ENCODE measurements at places on chromosomes 12 and 14. TPM values are rescaled to one million over a fixed set of nuclear protein-coding genes. Genes with fewer than 3 reads are reported as not detected.

- H3K36me3 ChIP-seq: no peaks in the 10 kb centered on the region
- H3K27ac ChIP-seq: no peak overlapping the region
- no peak overlapping the region for H3K4me3 ChIP-seq
- peaks cover 20% of the 10 kb centered on the region for H3K4me1 ChIP-seq
- no peak for DNase-seq
Measured at GRCh38 chr14:34465069-34465859, 3.2 kb upstream of the SPTSSA start.

DNA sequence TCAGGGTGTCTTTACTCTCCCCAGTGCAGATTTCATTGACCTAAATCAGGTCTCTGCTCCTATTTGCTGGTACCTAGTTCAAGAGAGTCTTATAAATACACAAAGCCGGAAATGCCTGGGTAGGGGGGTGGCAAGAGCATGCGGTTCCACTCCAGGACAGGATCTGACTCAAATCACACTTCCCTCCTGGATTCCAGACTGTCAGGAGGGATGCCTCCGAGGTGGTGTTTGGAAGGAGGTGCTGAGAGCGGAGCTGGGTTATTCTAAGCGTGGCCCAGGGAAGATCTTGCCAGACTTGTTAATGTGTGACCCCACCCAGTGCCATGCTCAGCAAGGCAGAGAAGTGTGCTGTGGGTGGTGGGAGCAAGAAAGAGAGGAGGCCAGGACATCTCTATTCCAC, 49.8 kb downstream of the B4GALNT3 start:
- no peaks in the 10 kb centered on the region for H3K27me3 ChIP-seq
- DNase-seq: no peak
- H3K4me3 ChIP-seq: no peak overlapping the region
- no peak overlapping the region for H3K27ac ChIP-seq
- no peaks in the 10 kb centered on the region for H3K36me3 ChIP-seq

- no peak overlapping the region for H3K27ac ChIP-seq
- no peak for DNase-seq
- H3K36me3 ChIP-seq: peaks cover 84% of the 10 kb centered on the region
- no peaks in the 10 kb centered on the region for H3K27me3 ChIP-seq
Measured at GRCh38 chr14:95104911-95105310, 52.4 kb downstream of the DICER1 start.

STON2 gene
- total RNA-seq: not detected

RIMKLB gene
- 0.89 TPM for total RNA-seq

Data from Karpas-422 (cell line).